AG10803 (cell line): ENCODE measurements at places on chromosomes 7 and 10.

DNA sequence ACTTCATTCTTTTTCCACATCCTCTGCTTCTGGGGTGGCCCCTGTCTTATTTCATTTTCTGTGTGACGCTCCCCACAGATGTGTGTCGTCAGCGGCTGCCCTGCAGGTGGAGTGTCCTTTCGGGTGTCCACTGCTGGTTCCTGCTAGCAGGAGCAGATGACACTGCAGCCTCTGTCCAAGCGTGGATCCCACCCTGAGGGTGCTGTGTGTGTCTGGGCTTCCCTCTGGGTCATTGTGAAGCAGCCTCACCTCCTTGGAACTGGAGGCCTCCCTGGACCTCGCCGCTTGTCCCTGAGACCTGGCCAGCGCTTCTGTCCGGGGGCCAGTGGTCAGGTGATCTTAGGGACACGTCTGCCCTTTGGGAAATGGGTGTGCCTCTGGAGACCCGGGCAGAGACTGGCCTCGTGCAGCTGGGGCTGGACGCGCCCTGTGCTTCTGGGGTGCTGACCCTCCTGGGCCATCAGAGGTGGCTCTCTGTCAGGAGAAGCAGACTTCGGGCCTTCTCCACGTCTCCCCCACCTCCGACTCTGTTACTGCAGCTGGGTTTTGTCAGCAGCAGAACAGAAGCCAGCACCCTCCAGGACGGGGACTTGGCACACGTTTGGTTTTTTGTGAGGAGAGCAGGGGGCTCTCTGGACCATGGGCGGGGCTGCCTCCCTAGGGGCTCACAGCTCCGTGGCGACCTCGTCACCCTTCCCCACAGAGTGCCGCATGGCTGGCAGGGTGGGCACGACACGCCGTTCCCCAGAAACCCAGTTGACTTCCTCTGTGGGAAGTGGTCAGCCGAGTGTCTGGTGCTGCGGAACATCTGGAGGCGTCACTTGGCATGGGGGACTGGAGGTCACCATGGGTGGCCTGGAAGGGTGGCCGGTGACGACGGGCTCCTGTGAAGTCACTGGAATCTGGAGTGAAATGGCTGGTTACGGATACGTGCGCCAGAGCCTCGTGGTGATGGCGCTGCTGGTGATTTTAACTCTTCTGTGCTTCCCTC lies 48.4 kb downstream of the INPP5A start:
- DNase-seq, result no peak

GRCh38 chr10:75825235-75825634 lies 393.8 kb downstream of the LRMDA start:
- no peak for DNase-seq

DNA sequence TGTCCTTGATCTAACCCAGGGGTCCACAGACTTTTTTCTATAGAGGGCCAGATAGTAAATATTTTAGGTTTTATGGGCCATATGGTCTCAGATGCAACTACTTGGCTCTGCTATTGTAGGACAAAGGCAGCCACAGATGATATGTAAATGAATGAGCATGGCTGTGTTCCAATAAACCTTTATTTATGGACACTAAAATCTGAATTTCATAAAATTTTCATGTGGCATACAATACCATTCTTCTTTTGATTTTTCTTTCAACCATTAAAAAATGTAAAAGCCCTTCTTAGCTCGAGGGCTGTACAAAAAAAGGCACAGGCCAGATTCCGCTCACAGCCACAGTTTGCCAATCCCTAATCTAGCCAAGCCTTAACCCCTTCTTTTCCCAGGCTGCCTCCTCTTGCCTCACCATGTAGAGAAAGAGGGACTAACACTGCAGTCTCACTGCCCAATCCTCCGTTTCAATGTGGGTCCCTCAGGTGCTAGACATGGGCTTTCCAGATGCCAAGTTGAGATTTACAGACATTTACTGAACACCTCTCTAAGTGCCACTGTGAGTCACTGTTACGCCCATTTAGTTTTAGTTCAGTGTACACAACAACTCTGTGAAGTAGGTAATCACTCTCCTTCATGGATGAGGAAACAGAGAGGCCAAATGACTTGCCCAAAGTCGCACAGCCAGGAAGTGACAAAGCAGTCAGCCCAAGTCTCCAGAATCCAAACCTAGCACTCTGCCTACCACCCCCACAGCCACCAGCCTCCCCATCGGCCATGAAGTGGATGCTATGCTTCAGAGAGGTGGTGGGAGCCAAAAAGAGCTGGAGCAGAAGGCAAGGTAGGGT lies 132.6 kb upstream of the PDLIM1 start:
- DNase-seq, result no peak

DNA sequence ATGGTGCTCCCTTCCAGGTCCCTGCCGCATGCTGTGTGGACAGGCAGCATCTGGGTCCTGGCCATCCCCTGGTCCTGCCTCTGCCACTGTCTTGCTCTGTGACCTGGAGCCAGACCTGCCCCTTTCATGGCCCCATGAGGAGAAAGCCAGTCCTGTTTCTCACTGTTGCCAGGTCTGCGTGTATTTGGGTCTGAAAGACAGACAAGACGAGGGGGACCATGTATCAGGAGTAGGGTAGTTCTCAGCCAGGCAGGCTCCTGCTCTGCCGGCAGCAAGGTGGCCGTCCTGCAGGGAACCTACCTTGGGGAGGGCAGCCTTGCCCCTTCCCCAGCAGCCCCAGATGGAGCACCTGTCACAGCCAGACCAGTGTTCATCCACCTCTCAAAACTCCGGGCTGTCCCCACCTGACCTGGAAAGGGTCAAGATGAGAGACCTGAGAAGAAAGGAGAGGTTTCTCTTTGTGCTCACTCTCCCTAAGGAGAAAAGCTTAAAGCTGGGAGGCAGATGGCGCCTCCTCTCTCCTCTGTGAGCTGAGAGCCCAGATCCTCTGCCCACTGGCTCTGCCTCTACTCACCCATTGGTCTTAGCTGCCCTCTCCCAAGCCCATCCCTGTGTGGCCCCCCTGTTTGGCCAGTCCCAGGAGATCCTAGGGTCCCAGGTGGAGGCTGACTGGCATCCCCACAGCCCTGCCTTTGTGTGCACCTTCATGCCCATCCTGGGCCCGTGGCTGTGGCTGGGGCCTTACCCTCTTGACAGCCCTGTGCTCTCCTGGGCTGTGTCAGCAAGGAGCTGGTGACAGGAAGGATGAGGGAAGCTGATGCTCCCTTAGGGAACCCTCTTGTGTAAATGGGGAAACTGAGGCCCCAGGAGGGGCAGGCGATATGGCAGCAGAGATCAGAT lies 116.1 kb upstream of the PCBD1 start:
- DNase-seq, result no peak

DNA sequence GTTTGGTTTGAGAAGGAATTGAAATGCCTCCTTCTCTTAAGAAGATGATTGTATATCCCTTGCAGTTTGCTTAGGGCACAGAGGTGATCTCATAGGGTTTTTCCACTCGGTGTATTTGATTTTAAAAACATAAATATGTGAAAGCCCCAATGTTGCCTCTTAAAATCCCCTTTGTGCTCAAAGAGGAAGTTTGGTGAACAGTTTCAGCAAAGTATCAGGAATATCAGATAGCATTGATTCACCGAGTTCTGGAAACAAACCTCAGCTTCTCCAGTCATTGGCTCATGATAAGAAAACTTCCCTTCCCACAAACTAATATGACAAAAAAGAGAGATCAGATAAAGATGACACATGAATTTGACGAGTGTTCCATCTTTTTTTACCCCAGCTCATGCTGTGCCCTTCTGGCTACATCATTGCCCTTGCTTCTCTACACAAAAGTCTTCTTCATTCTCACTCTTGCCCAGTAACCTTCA lies 20.1 kb upstream of the SMNDC1 start:
- DNase-seq, result no peak

DNA sequence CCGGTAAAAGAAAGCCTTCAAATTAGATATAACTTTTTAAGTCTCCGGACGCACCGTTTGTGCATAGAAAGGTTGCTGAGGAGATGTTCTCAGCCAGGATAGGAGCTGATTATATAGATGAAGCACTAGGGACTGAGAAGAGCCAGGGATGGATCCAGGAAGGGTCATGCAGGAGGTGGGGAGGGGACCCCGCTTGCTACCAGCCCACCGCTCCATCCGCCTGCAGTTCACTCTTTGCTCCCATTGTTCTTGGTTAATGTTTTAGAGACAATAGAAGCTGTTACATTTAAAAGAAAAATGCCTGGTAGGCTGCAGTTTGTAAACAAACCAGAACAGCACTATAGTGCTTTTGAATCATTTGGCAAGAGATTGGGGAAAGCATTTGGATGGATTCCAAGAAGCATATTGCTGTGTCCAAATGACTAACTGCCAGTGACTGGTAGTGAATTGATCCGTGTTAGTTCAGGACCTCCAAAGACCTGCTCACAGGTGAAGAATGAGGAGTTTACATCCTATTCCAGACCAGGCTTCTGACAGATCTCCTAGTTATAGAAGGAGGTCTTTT lies 175.9 kb upstream of the TAC1 start:
- no peak for DNase-seq

DNA sequence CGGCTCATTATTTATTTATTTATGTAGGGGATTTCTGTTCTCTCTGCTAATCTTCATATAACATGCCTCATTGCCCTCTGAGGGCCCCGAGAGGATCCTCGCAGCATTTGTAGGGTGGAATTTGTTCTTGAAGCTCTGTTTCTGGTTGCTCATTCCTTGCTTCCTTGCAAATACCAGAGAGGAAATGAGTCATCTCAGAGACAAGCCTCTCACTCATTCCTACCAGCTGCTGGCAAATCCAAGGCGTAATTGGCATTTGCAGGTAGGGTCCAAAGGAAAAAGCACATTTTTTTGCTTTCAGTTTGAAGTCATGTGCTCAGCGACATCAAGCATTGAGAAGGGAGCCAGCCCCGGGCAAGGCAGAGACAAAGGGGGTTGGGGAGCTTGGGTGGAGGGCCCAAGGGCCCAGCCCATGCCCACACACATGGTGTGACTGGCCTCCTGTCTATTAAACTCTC lies 501.6 kb downstream of the GALNT17 start:
- peak; percentile 92 for DNase-seq

DNA sequence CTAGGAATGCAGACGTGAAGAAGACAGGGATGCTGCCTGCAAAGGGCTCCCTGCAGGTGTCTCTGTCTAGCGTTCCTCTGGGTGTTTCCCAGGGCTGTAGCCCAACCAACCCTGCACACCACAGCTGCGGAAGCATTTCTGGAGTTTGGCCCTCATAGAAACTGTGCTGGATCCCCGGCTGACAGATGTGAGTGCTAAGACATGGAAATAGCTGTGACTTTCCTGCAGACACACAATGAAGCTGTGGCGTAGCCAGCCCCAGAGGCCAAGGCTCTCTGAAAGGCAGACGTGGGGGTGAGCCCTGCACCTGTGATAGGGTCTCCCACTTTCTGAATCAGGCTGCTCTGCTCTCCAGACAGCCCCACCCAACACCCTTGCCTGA lies 44.8 kb downstream of the ADCYAP1R1 start:
- no peak for DNase-seq

GRCh38 chr10:117530791-117531190 lies 11.8 kb upstream of the EMX2 start:
- peak; percentile 85 for DNase-seq

DNA sequence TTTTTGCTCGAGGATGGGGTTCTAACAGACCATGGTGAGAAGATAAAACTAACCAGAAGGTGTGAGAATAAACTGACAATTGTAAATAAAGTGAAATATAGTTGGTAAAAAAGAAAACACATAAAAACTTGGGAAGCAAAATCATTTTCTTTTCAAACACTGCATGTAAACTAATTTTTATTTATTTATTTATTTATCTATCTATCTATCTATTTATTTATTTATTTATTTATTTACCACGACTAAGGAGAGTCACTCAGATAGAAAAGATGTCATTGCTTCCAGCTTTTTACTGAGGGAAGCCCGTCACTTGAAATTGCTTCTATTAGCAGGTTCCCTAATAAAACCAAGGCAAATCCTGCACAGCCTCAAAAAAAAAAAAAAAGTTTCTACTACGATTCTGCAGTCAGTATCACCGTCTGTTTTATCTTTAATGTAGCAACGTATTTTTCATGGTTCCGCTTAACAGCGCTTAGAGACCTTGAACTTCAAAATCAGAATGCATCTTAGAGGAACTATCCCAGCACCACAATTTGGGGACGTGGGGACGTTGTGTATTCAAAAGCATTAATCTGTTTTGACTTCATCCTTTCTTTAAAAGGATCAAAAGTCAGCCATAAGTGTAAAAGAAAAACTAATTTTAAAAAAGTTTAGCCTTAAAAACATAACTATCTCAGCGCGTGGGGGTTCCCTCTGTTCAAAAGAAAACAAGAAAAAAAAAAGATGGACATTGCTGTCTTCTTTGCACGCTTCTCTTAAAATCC lies 33.3 kb upstream of the EBLN1 start:
- DNase-seq, result no peak

DNA sequence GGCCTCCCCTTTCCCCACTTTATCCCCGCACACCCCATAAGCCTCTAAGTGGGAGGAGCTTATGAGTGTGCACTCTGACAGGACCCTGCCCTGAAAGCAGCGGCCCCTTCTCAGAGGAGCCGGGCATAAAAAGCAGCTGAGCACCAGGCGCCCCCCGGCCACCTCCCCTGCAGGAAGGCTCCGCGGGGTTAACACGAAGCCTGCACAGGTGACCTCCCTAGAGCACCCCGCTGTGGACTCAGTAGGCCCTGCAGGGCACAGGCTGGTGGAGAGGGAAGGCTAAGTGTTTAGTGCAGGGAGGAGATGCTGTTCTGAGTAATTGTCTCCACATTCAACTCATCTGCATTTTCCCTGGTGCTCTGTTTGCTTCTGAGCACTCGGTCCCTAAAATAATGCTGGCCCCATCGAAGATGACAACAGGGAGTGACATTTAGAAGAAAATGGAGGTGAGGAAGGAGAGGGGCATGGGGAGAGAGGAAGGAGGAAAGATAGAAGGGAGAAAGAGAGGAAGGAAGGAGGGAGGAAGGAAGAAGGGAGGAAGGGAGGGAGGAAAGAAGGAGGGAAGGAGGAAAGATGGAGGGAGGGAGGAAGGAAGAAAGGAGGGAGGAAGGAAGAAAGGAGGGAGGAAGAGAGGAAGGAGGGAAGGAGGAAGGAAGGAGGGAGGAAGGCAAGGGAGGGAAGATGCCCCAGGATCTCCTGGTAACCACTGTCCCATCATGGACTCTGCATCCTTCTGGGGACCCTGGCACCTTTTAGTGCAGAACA lies 25.4 kb upstream of the CNPY1 start:
- DNase-seq, result no peak

- DNase-seq, result no peak
These were observed 106.4 kb upstream of the DNAJB12 start for GRCh38 chr10:72461085-72461484.

GRCh38 chr7:143280566-143280965 lies 4.2 kb upstream of the TMEM139 start:
- DNase-seq, result no peak
